Kidney epithelial cell (primary cell): ENCODE measurements at places on chromosomes 11 and 22. TPM values are rescaled to one million over a fixed set of nuclear protein-coding genes. Genes with fewer than 3 reads are reported as not detected.

- DNase-seq: no peak
Observed at GRCh38 chr11:129048911-129049310, 106.2 kb upstream of the TP53AIP1 start.

DNA sequence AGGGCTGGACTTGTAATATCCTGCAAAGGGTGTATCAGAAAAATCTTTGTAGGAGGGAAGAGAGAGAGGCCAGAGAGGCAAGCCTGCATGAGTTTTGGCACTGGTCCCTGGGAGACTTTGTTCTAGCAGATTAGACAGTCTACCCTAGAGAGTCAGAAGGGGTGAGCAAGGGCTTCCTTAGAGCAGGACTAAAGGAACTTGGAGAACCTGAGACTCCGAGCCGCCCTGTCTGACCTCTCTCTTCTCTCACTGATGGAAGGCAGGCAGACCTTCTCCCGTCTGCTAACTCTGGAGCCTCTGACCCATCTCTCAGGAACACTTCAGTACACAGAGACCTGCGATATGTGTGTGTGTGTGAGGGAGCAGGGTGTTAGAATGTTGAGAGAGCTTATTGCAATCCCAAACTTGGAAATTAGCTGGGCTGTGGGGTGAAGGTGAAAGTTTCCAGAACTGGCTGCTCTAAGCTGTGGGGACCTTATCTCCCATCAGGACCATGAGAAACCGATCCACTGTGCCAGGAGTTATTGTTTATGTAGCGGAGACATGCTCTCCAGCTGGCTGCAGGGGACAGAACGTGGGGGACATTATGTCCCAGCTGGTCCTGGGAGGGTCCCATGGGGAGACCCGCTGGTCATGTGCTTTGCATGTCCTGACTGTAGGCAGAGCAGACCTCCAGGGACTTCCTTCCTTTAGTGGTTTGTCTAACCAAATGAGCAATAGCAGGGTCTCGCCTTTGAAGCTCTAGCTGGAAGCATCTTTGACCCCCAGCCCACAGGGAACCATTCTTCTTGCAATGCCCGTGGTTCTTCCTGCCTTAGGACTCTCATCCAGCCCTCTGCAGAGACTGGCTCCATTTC is 51.1 kb downstream of the TIMP3 start:
- DNase-seq: no peak

DNA sequence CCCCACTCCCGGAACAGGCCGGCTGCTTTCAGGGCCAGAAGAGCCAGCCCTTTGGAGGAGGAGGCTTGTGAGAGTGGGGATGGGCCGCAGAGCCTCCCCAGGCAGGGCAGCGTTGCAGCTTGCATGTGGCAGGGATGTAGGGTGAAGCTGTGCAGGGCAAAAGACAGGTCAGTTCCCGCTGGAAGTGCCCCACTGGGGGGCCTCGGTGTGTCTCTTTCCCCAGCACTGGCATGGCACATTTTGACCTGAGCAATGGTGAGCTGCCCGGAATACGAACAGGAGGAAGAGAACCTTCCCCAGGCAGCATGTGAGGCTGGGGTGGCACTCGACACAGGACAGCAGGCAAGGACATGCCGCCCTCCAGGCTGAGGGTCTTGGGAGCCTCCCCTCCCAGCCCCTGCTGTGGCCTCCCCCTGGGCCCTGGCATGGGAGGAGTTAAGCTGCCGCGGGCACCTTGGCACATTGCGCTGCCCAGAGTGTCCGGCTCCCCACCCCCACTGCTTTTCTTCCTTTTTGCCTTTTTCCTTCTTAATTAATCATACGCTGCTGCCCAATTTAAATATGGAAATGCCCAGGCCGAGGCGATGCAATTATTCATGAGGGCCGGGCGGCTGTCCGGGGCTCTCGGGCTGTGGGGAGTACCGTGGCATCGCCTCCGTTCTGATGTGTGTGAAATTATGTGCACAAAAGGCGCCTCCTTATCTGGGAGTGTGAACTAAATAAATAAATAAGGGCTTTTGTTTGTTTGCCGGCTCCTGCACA is 76.0 kb upstream of the WNT7B start:
- no peak for DNase-seq

- no peak for DNase-seq
Observed at GRCh38 chr11:45885921-45886721, 670 bp downstream of the MAPK8IP1 start.

GRCh38 chr22:42964994-42965699 is 49.8 kb downstream of the PACSIN2 start:
- peak; percentile 56 for DNase-seq

GRCh38 chr22:33851240-33851639 is 69.0 kb downstream of the LARGE1 start:
- DNase-seq: no peak

DNA sequence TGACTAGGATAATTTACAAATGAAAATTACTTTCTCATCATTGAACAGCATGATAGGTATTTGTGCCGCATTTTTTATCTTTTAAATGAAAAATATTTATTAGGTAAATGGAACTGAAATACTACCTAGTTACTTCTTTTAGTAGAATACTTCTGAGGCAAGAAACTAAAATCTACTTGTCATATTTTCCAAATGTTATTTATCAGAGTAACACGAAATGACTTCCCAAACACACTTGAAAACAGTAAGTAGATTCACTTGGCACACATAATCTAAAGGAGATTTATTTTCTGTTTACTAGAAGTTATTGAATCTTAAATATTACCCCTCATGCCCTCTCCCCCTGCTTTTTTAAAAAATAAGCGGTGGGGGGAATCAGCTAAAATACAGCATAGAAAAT is 2.3 kb downstream of the QSER1 start:
- DNase-seq: no peak

- DNase-seq: no peak
Observed at GRCh38 chr11:1382831-1383607, 6.7 kb upstream of the BRSK2 start.

DNA sequence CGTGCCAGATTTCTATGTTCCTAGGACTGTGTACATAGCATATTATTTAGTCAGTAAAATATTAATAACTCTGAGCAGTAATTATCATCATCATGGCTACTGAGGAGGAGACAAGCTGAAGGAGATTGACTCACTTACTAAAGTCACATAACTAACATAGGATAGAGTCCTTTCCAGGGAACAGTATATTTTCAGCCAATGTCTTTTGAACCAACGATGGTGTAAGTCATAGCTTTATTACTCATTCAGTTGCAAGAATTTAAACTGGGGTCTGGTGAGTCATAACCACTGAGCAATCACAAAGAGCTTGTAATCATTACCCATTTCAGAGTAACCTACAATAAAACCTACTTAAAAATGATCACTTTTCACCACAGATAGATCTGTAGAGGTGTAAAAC is 1564.8 kb upstream of the TENM4 start:
- peak; percentile 92 for DNase-seq

DNA sequence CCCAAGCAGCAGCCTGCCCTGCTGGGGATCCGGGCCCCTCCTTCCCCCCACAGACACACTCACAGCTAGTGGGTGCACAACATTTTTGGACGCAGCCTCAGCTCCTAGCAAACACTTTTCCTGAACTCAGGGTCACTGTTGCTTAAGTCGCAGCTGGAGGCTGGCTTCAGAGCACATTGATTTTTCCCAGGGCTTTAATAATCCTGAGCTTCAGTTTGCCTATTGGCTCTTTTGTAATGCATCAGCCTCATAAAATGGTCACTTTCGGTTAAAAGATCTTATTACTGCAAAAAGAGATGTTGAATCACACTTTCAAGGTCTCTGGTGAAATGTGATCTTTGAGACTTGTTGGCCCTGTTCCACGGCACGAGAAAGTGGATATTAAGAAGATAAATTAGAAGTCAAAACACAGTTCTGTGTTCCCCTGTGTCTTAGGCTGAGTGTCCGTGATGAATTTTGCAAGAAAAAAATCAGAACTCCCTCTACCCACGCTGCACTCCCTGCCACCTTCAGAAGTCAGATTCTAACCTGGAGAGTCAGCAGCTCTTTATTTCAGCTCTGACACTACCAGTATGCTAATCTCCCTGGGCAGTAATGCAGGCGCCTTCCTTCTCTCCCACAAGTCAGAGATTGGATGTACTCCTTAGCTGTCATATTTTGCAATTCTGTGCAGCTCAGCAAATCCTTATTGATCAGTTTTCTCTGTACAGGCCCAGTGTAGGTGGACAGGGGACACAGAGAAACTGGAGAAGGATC is 158.2 kb upstream of the E2F8 start:
- no peak for DNase-seq

DNA sequence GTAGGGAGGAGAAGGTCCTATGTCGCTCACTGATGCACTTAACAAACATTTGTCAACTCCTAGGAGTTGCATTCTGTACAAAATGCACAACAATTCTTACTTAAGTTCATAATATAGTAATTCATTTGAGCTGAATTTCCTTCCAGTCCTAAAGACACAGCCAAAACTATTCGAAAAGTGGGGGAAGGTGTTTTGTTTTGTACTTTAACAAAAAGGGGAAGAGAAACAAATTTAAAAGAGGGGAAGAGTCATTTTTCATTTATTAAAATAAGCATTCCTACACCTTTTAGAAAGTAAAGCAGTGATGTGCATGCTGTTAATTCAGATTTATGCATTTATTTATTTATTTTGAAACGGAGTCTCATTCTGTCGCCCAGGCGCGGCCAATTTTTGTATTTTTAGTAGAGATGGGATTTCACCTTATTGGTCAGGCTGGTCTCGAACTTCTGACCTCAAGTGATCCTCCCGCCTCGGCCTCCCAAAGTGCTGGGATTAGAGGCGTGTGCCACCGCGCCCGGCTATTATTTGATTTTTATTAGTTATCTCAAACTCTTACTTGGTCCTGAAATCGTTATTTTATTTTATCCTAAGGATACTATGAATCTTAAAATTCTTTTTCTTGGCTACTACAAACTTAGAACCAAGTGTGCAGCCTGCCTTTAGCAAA is 1.1 kb upstream of the FANCF start:
- DNase-seq: no peak

GRCh38 chr11:86932924-86933875 is 22.0 kb downstream of the FZD4 start:
- DNase-seq: no peak

GRCh38 chr22:46433318-46433717 is 97.8 kb downstream of the TRMU start:
- no peak for DNase-seq

GRCh38 chr11:1923201-1923956 is 3.9 kb downstream of the TNNT3 start:
- no peak for DNase-seq

Gene MS4A3
- total RNA-seq: not detected in 2 replicates
